Activated naive CD4-positive, alpha-beta T cell treated with Interleukin-2 at 50 U/mL for 16 hours (primary cell): ENCODE measurements at places on chromosomes 5 and 9.
A peak's percentile ranks its signal among the peaks of the same experiment; 100 is the strongest.

GRCh38 chr9:131593091-131593820, 47.9 kb downstream of the PRRT1B start:
- no peak for DNase-seq

DNA sequence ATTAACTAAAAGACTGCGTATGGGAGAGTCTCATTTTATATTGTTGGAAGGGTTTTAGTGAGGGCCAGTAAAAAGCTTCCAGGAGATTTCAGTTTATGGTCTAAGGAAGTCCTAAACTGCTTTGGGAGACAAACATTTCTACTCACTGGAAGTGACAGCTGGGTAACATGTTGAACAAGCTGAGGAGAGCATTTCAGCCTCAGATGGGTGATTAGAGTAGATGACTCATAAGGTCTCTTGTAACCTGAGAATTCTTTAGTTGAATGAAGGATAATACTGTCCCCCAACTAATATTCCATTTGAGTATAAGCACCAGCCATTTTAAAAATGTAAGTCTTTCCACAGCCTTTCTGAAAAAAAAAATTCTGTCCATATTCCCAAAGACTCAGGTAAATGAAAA, 218.0 kb upstream of the C9orf72 start:
- no peak for DNase-seq

GRCh38 chr9:107869111-107869510, 379.5 kb upstream of the KLF4 start:
- no peak for DNase-seq

DNA sequence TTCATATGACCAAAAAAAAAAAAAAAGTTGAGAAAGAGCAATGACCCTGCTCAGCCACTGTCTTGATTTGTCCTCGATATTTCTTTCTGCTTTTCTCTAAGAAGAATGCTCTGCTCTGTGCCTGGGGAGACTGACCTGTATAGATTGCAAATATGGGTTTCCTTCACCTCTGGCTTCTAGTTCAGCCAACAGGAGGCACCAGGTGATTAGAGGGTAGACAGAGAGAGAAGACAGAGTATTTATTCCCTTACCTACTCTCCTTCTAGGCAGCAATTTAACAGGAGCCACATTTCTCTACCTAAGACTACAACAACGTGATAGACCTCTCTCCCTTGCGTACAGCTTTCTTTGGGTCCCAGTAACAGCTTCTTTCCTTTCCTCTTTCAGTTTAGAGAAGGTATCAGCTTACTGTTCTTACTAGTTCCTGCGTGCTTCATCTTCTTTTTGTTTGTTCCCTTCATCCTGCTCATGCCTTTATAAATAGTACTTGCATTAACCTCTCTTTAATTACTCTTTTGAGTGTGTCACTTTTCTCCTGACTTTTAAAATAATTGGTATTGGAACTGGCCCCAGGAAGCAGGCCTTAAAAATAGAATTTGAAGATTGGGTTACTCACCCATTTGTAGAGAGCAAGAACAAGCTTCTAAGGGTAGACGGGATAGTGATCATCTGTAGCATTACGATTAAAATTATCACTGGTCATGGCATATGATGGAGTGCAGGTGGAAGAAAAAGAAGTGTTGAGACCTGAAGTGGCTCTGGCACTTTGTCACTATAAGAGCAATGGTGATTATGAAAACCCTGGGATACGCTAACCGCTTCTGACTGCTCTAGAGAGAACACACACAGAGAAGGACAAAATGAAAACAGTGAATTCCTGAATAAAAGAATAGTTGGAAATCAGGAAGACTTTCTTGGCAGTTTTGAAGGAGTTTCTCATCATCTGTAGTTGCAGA, 161.2 kb upstream of the FSTL4 start:
- DNase-seq = no peak

DNA sequence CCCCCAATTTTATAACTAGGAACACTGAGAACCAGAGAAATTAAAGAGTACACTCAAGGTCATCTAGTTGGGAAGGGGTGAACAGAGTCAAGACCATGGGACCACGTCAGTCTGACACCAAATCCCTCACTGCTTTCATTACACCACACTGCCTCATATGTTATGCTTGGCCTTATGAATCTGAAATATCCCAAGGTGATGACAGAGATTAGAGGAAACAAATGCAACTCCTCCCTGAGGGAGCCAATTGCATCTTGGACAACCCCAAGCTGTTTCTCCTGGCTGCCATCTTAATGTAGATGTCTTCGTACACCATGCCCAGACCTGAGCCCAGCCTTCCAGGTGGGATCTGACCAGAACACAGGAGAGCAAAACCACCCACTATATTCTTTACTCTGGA, 60.6 kb upstream of the ABCA1 start:
- no peak for DNase-seq

- no peak for DNase-seq
Measured at GRCh38 chr5:146820987-146821386, 57.6 kb downstream of the PPP2R2B start.

- DNase-seq = no peak
Measured at GRCh38 chr5:164869325-164869724, 1363.9 kb downstream of the MAT2B start.

DNA sequence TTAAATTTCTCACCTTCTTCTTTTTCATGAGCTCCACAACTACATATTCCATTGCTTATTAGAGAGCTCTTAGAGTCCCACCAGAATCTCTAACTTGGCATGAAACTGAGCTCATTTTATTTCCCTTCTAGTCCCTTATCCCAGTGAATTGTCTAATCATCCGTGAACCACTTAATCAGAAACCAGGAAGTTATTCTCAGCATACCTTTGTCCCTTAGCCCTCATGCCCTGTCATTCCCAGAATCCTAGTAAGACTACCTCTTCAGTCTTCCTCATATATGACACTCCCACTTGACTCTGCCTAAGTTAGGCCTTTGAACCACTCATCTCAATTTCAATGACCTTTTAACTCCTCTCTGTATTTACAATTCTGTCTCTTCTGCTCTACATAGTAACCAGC, 93.0 kb upstream of the PAPPA start:
- DNase-seq = no peak

- DNase-seq = peak; percentile 23
Measured at GRCh38 chr9:97109194-97109811, 70.4 kb upstream of the CTSV start.

DNA sequence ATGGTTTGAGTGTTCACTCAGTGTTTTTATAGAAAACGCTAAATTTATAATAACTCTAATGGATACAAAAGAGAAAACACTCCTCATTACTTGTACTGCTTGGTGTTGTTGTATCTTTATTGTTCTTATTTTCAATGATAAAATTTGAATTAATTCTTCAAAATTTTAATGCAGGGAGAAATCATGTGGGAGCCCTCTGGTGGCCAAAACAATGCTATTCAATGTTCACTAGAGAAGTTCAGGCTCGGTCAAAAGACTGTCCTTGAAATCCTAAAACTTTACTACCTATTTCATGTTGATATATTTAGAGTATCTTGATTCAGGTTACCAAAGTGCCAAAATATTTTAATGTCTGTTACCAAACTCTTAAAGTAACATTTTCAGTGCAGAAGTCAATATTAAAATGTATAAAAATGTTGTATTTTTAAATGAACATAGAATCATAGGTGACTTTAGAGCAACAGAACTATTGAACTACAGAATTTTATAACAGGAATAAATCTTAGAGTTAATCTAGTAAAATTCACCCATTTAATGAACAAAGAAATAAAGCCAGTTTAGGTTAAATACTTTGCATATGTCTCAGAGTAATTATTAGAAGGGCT, 1259.8 kb downstream of the PTPRD start:
- DNase-seq = no peak
